NCI-H1092 (cell line): ENCODE measurements at places on chromosomes 1 and 21.

- DNase-seq = no peak
These were observed 6.7 kb upstream of the SLC45A1 start for GRCh38 chr1:8311068-8311718.

GRCh38 chr1:228333739-228334115 lies 72.9 kb downstream of the TRIM11 start:
- DNase-seq = no peak

DNA sequence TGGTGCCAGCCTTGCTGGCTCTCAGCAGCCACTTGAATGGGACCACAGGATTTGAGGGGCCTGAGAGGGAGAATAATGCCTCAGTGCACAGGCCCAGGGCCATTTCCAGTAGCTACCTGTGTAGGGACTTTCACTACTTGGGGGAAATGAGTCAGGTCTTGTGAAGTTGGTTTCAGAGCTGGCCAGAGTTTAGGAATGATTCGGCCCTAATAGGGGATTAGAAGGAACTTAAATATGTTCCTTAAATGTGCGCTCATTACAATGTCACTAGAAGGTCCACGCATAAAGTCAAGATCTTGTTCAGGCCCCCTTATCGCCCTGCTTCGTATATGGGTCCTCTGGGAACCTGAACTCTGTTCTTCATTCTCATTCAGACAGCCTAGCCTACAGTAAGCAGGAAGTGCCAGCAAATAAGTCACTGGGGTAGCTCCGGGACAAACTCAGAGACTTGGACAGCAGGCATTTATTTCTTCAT lies 5.6 kb upstream of the AKR1A1 start:
- DNase-seq = no peak

- no peak for DNase-seq
These were observed 75.5 kb downstream of the NAV1 start for GRCh38 chr1:201614262-201615015.

DNA sequence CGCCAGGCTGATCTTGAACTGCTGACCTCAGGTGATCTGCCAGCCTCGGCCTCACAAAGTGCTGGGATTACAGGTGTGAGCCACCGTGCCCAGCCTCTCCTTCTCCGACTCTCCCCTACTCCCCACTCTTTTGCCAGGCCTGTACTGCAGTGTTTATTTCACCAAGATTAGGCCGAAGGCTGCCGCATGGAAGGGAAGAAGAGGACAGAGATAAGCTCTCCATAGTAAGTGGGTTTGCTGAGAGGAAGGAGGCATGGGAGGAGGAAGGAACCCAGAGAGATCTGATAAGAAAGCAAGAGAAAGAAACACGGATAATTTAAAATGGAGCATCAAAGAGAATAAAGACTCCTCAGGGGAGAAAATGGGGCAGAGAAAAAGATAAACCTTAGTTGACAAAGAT lies 8.7 kb downstream of the PTCH2 start:
- DNase-seq = no peak

DNA sequence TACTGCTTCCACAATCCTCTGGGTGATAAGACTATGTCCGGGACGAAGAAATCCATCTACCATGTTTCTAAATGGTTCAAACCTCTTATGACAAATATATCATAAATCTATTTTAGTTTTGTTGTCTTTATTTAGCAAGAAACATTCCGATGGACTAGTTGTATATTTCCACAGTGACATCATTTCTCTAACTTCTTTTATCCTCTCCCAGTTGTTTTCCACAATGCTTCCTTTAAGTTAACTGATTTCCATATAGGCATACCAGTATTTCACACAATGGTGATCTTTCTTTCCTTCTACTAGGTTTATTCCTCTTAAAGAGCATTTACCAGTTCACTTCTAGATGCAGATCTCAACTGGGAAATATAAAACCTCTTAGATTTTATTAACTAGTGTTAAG lies 44.8 kb downstream of the USP1 start:
- no peak for DNase-seq

DNA sequence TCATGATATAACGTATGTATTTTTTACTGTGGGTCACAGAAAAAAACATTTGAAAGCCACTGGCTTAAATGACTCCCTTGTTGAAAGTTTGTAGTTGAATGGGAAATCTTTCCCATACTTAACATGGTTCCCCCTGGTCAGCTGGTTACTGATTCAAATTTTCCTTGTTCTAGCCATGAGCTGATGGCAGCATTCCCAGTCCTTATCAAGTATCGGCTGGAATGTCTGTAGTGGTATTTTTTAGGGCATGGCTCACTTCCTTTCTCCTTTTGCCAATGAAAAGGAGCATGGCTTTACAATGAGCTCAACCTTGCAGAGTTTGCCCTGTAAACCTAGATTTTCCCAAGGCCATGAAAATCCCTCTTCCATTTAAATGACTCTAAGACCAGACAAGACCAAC lies 55.7 kb downstream of the GIPC2 start:
- DNase-seq = no peak

- DNase-seq = peak; percentile 4
These were observed 176.9 kb upstream of the LMO4 start for GRCh38 chr1:87151500-87152421.

GRCh38 chr1:70536708-70537366 lies 125.8 kb downstream of the CTH start:
- no peak for DNase-seq

- DNase-seq = no peak
These were observed 95.7 kb downstream of the UROD start for GRCh38 chr1:45107782-45108181.

GRCh38 chr1:35929730-35930592 lies 944 bp upstream of the AGO3 start:
- peak; percentile 34 for DNase-seq

- no peak for DNase-seq
These were observed 9.3 kb downstream of the ZNF281 start for GRCh38 chr1:200400556-200400955.

DNA sequence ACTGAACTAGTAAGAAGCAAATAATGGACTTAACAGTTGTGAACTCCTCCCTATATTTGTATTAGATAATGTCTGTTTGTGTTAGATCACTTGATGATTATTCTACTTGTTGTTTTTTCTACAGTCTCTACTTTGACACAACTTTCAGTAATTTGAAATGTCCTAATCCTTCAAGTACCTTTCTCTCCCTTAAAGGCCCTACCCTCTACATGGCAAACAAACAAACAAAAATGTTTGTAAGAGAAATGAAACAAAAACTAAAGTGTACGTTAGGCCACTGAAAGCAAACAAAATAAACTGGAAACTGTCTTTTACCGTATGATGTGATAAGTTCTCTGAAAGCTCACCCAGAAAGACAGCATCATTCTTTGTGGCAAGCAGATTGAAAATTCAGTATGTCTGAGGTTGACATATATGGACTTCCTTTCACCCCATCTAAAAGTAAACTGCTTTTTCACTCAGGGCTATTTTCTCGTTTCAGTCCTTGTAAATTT lies 255.9 kb upstream of the SNX7 start:
- no peak for DNase-seq

GRCh38 chr1:248243204-248243603 lies 12.0 kb downstream of the OR2M4 start:
- no peak for DNase-seq

- DNase-seq = no peak
These were observed 44.3 kb upstream of the TACSTD2 start for GRCh38 chr1:58621391-58621790.

DNA sequence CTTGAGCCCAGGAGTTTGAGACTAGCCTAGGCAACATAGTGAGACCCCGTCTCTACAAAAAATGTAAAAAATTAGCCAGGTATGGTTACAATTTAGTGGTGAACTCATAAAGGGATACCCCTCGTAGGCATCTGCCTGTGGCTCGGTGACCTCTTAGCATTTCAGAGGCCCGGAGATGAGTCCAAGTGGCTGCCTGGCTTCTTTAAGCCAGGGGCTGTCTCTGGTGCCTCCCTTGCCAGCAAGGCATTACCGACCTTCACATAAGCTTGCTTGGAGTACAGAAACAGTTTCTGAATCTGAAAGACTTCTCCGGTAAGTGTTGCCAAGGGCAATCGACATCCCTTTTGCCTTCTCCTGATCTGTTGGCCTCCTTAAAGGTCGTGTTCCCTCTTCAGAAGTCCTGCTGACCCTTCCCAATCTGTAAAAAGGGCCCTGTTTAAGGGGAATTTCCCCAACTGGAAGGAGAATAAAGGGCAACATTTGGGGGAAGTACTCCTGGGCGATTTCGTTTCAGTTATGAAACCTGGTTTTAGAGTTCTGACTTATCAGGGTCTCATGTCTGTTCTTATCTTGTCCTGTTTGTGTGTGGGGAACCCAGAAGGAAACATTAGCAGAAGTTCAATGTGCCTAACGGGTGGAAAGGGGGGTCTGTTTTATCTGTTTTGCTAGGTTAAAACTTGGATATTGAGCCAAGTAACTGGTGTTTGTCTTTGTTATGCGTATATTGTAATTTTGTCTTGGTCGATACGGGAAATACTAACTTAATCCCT lies 32.9 kb downstream of the KIFAP3 start:
- DNase-seq = no peak

GRCh38 chr1:111481387-111482221 lies 7.8 kb downstream of the C1orf162 start:
- DNase-seq = peak; percentile 27

DNA sequence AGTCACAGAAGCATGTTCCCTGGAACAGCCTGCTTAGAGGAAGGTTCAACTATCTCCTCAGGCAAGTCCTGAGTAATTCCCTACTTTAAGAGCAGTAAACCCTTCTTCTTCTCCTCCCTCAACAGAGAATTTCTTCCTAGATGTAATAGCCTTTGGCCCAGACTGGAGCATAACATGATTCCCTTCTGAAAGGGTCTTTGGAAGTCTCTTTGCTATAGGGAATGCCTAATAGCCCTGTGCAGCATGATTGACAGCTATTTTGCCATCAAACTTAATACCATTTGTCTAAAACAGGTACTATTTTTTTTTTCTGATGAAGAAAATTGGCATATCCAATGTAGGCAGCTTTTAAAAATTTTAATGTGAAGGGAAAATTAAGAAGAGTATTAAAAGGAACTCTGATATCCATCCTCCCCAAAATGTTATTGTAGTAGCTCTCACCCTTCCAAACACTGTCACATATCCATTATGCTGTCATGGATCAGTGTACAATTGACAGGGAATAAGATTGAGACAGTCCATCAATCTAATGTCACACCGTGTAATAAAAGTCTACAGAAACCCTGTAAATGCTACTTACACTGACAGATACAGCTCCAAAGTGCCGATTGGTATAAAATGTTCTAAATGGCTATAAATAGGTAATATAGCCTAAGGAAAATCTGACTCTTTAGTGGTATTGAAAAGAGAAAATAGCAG lies 884.6 kb downstream of the TTLL7 start:
- no peak for DNase-seq

DNA sequence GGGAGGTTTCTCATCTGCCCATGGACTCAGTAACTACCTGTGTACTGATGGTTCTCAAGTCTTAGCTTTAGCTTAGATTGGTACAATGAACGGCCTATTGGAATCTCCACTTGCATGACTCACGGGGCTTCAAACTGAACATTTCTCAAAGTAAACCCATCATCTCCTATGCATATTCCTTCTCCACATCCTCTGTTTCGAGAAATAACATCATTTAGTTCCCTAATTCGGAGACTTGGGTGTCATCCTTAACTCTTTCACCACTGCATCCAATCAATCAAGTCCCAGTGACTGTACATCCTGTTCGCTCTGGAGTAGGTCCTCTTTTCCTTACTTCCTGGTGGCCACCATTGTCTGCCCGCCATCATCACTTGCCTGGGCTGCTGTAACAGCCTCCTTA lies 55.8 kb downstream of the LGR6 start:
- DNase-seq = no peak

DNA sequence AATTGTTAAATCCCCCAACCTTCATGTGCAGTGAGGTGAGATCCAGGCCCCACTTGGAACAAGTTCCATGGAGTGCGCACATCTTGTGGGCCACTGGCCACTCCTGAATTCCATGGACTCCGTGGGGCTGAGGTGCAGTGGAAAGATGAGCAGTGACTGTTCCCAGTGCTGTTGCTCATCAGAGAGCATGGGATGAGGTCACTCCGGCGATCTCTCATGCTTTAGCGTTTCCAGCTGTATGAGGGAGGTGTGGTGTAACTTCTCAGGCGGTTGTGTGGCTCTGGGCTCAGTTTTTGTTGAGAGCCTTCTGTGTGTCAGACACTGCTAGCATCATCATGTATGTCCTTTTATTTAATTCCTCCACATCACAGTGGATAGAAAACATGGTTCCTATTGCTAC lies 96.2 kb downstream of the GALNT2 start:
- DNase-seq = no peak

- DNase-seq = peak; percentile 15
These were observed 8.0 kb downstream of the ELOA start for GRCh38 chr1:23751050-23751814.

DNA sequence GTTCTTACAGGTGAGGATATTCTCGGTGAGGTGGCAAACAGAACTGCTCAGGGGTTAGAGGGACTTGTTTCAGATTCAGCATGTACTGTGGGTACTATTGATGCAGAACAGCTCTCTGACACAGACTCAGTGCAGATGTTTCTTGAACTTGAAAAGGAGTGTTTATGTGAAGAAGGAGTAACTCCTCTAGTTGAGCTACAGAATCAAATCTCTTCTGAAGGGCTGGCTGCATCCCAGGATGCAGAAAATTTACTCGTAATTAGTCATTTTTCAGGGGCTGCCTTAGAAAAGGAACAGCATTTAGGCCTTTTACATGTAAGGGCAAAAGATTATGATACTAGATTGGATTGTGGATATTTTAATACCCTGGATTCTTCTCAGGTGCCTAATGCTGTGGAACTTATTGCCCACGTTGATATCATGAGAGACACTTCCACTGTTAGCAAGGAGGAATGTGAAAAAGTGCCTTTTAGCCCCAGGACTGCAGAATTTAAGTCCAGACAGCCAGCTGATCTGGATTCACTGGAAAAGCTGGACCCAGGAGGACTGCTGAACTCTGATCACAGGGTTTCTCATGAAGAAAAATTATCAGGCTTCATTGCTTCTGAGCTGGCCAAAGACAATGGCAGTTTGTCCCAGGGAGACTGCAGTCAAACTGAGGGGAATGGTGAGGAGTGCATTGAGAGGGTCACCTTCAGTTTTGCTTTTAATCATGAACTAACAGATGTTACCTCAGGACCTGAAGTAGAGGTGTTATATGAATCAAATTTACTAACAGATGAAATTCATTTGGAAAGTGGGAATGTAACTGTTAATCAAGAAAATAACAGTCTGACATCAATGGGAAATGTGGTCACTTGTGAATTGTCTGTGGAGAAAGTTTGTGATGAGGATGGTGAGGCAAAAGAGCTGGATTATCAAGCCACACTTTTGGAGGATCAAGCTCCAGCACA lies 79.6 kb upstream of the BMP8A start:
- no peak for DNase-seq

GRCh38 chr1:226787071-226787470 lies 48.0 kb upstream of the ITPKB start:
- no peak for DNase-seq

GRCh38 chr1:201556841-201557571 lies 18.1 kb downstream of the NAV1 start:
- no peak for DNase-seq

DNA sequence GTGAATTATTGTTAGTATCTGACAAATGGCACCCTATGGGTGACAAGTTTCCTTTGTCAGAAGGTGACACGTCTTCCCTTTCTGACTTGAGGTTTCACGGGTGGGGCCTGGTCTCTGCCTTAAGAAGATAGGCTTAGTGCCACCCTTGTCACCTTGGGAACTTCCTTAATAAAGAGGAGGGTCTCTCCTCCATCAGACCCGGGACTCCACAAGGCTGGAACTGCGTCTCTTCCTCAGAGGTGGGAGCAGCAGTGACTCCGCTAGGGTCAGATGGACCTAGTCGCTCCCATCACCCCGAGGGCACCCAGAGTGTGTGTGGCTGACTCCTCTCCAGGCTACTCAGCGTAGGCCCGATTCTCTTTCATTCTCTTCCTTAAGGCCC lies 774 bp upstream of the WDTC1 start:
- DNase-seq = no peak
